Eye (tissue), 1 donor: ENCODE measurements at places on chromosomes 16 and 17.

- DNase-seq = no peak
Observed at GRCh38 chr16:24318680-24319079, 62.5 kb downstream of the CACNG3 start.

DNA sequence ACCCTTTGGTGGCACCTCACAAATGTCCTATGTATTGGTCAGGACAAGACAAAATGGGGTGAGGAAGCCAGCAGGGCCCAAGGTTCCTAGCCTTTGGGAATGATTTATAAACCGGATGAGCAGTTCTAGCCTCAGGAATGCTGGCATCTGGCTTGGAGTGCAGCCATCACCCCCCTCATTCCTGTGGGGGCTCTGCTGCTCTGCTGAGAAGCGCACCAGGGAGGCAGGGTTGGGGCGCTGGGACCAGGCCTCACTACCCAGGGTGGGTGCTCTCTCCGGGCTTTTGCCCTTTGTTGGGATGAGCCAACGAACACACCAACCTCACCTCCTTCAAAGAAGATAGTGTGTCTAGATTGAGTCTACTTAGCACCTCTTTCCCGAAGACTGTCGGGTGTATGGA lies 39.2 kb downstream of the TMEM11 start:
- DNase-seq = no peak

- DNase-seq = no peak
Observed at GRCh38 chr17:66474806-66475497, 172.5 kb downstream of the PRKCA start.

DNA sequence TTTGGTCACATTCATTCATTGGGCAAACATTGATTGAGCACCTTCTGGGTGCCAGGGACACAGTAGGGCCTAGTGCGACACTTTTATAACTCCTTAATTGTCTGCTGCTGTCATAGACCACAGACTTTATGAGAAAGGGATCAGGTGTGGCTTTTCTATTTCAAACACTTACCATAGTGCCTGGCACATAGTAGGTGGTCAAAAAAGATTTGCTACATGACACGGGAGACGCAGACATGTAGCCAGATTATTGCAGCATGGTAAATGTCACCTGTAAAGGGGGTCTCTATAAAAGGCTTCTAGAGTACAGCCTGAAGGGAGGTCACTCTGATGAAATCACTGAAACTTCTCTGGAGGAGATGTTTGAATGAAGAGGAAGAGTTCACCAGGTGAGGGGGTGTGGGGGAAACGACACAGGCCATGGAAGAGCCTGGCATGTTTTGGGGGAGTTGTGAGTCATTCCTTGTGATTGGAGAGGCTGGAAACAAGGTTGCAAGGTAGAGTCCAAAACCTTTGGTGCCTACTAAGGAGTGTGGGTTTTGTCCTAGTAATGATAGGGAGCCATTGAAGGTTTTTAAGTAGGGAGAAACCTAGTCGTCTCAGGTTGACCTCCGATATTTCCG lies 1.6 kb downstream of the RSAD1 start:
- DNase-seq = no peak

- peak; percentile 75 for DNase-seq
Observed at GRCh38 chr17:64306850-64307463, 43.9 kb upstream of the TEX2 start.

- DNase-seq = no peak
Observed at GRCh38 chr16:19874026-19874425, 10.6 kb downstream of the GPRC5B start.

DNA sequence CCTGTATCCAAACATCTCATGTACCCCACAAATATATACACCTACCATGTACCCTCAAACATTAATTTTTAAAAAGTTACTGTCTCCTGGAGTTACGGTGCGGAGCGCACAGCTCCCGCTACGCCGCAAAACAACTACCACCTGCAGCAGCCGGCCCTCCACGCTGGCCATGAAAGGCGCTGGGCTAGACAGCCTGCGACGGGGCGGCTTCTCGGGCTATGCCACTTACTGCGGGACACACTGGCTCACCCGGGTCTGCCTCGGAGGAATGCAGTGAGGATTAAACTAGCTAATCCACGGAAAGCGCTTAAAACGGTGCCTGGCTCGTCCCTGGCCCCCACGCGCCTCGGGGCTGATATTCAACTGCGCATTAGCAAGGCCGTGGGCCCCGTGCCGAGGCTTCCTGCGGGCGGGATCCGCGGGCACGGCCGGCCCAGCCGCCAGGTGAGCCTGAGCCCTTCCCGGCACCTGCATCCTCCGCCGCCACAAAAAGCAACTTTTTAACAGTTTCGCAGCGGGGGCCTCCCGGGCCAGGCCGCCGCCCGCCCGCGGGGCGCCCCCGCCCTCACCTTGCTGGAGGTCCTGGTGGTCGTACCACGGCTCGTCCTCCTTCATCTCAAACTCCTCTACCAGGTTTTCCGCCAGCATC lies 633 bp downstream of the CDR2 start:
- DNase-seq = peak; percentile 81

DNA sequence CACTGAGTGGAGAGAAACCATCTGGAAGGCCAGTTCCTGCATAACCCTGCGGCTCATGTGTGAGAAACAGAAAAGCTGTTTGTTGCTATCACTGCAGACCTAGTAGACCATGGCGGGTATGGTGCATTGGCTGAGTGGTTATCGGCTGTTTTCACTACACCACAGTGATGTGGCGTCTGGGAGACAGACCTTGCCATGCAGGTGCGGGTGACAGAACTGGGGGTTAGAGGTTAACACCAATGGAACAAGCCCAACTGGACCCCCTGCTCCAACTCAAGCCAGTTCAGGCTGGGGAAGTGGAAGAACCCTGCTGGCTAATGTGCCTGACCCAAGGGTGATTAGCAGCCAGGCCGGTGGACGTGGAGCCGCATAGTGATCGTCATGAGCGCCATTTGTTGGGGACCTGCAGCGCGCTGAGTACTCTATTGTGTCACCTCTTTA lies 91.9 kb downstream of the IRF8 start:
- DNase-seq = no peak

- no peak for DNase-seq
Observed at GRCh38 chr17:81685108-81685507, 1.3 kb downstream of the HGS start.

GRCh38 chr16:26526633-26527032 lies 540.1 kb upstream of the C16orf82 start:
- no peak for DNase-seq

DNA sequence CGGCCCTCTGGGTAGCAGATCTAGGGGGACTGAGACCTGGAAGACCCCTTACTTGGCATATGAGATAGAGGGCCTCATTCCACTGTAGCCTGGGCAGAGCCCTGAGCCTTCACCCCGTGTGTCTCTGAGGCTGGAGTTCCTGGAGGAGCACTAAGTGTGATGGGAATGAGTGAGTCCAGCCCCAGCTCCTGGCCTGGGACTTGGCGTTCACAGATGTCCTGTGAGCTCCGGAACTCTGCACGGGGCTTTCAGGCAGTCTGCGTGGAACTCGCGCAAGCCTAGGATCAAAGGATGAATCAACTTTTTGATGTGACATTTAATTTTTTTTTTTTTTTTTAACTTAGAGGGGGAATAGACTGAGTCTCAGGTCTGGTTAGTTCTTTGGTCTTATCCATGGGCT lies 1.8 kb downstream of the NKD1 start:
- peak; percentile 26 for DNase-seq
